ENCODE measurements at places on chromosomes 5 and 9.

GRCh38 chr9:99811598-99812383 is 9.9 kb upstream of the NR4A3 start:
- no peak for DNase-seq

DNA sequence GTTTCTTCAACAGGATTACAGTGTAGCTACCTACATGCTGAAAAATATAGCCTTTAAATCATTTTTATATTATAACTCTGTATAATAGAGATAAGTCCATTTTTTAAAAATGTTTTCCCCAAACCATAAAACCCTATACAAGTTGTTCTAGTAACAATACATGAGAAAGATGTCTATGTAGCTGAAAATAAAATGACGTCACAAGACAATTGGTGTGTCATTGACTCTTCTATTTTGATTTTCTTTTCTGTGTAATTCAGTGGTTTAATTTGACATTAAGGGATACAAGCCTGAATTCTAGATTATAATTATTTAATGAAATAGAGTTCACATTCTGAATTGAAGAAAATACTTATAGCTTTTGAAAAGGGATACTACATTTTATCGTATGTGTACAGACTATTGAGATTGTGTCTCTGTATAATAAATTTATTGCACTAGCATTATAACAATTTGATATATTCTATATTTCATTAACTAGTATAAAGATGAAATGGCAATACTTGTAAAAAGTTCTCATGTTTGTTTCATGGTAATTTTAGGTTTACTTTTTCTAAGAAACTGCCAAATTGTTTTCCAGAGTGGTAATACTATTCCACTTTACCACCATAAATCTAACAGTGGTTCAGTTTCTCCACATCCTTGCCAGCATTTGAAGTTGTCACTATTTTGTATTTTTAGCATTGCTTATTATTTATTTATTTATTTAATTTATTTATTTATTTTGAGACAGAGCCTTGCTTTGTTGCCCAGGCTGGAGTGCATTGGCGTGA is 18.7 kb downstream of the ANXA1 start:
- no peak for DNase-seq

GRCh38 chr5:166977911-166978422 is 1313.5 kb upstream of the WWC1 start:
- no peak for DNase-seq

DNA sequence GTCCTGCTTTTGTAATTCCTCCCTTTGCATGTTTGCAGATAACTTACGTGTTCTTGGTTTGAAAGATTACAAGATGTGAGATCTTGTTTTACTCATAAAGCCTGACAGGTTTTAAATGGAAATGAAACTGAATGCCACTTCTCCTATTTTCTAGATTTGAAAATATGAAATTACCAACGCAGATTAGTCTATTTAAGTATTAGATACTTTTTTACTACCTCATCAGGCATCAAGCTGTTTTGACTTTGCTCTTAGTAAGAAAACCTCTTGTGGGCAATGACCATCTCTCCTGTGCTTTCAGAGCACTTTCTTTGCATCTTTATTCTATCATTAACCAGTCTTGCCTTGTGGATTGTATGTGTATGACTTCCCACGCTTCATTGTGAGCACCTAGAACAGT is 3.5 kb downstream of the DMXL1 start:
- DNase-seq = no peak

DNA sequence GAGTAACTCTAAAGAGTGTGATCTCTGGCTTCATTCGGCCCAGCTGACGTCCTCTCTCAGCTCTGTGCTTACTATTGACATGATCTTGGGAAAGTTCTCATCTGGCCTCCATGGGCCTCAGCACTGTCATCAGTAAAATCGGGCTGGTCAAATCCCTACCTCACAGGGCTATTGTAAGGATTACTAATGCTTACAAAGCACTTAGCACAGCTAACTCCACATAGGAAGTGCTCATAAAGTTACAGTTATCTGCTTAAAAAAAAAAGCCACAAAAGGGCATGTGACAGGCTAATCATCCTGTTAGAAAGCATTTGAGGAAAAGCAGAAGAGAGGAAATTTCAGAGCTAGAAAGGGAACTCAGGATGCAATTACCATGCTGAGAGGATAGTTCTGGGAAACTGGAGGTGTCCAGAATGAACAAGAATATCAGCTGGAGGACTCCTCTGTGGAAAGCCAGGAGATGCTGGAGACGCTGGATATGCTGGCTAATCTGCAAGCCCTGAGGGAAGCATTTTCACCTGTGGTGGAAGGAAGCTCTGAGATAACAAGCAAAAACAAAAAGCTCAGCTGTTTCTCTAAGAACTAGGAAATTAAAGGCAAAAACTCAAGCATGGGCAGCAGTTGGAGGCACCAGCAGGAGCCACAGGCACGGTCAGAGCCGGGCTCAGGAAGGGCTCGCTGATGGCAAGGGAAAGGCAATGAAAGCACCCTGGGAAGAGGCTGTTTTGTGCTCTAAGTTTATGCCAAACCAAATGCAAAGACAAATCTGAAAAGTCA is 4.4 kb upstream of the BHMT start:
- DNase-seq = no peak

- no peak for DNase-seq
These were observed 22.2 kb downstream of the ERAP1 start for GRCh38 chr5:96785326-96786109.

GRCh38 chr5:103532086-103532734 is 30.4 kb downstream of the NUDT12 start:
- DNase-seq = no peak

DNA sequence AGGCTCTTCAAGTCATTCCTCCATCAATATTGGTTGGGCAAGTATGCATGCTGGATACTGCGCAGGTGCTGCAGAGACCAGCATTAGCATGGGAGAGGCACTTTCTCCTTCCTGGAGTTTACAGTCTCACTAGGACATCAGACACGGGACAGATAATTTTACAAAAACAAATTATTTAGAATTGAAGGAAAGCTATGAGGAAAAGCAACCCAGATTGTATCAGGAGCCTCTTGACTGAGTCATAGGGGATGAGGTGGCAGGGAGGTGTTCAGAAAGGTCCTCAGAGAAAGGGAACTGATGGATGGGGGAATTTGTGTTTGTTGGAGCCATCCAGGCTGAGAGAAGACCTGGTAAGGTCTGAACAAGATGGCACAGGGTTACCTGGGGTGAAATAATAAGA is 24.5 kb upstream of the RAB14 start:
- no peak for DNase-seq

DNA sequence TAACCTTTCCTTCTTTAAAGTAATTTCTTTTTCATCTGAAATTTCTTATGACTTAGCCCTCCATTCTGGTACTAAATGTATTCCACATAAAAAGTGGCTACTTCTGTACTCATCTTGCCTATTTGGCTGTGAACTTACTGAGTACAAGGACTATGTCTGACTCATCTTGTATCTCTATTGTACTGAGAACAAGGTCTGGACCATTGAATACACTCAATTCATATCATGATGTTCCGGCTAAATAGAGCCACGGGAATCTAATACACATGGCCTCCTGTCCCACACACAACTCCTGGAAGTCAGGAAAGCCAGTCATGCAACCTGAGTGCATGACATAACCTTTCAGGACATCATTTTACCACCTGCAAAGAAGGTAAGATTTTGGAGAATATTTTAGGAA is 203.9 kb downstream of the PLK2 start:
- no peak for DNase-seq

DNA sequence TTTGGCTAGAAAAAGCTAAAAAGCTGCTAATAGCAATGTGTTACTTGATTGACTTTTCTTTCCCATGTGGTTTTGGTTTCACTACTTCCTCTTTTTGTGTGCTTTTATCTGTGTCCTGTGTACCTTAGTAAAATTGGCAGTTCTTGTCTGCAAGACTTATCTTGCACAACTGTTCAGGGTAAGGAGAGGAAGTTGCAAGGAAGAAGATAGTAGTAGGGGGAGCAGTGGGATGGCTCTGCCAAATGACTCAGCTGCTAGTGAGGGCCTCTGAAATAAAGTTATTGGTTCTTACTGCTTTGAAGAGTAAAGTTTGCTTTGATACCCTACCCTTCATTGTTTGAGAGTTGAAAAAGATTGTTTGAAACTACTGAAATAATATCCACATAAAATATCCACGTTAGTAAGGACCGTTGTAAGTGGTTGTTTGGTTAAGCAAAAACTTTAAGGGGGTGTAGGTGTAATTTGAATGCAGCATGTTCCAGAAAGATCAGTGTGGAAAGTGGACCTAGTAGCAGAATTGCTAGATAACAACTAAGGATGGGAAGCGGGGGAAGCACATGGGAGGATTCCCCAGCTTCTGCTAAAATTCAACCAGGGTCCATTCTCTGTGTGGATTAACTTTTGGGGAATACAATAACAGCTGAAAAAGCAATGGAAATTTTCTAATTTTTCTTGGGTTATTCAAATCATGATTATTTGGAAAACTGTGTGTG is 123.5 kb downstream of the SCAMP1 start:
- DNase-seq = peak; percentile 44

DNA sequence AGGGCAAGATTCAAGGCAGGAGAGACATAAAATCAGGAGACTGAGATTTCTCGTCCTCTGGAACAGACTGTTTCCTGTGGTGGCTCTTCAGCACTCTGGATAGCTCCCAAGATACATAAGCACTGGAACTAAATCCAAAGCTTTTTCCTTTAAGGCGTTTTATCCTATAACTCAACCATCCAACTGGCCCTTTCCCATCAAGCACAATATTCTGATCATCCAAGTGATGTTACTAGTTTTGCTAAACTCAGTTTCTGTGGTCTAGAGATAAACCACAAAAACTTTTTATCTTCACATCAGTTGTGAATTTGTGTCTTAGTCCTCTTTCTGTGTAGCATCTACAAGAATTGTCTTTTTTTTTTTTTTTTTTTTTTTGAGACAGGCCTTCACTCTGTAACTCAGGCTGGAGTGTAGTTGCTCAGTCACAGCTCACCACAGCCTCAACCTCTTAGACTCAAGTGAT is 299.4 kb downstream of the COX7C start:
- DNase-seq = peak; percentile 3

- DNase-seq = no peak
These were observed 20.0 kb upstream of the MYOT start for GRCh38 chr5:137847687-137848086.

Measured in thymus (tissue), 14 donors.